Lower leg skin (tissue), 4 donors: ENCODE measurements at places on chromosomes 2 and 18. TPM values are rescaled to one million over a fixed set of nuclear protein-coding genes. Genes with fewer than 3 reads are reported as not detected.

GRCh38 chr2:43379494-43379893 is 153.1 kb upstream of the ZFP36L2 start:
- DNase-seq, result no peak

GRCh38 chr2:98915751-98916358 is 20.2 kb downstream of the CRACDL start:
- no peak for DNase-seq

DNA sequence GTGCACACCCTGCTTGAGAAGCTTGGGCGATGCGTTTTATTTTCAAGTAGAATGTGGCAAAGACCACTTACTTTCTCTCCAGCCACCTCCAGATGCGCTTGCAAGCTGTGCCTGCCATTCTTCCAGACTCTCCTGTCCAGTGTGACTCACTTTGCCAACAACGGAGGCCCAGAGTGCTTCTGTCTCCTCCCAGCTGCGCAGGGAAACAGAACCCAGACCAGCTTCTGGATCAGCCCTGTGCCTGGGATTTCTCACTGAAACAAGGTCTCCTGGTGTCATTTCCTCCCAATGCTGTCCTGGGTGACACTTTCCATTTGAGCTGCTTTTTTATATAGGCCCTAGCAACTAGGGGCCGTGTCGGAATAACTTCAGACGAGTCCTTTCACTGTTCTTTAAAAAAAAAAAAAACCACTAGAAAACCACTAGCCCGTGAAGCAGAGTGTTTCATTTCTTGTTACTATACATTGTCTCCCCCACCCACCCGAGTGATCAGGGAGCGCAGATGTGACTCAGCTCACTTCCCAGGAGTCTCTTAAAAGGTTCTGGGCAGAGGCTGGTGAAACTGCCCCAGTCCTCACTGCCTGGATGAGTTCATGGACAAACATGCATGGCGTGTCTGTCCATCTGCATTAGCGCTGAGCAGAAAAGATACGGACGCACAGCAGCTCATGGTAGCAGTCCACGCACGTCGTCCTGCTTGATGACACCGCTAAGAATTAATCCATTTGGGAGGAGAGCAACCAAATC is 25.3 kb upstream of the RPL31 start:
- no peak for DNase-seq

DNA sequence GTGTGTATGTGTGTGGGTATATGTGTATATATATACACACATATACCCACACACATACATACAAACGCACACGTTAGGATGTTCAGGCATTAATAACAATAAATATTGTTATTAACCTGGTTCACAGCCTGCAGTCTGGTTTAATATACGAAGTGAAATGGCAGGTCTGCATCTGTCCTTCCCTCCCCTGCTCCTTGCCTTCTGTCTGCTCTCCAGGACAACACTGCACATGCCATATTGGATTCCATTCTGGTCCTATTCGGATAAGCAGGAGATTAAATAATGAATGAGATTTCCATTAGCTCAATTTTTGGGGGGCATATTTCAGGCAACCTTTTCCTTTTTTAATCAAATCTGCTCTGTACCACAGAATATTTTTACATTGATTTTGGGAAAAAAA is 158.0 kb downstream of the CELF4 start:
- DNase-seq, result no peak

DNA sequence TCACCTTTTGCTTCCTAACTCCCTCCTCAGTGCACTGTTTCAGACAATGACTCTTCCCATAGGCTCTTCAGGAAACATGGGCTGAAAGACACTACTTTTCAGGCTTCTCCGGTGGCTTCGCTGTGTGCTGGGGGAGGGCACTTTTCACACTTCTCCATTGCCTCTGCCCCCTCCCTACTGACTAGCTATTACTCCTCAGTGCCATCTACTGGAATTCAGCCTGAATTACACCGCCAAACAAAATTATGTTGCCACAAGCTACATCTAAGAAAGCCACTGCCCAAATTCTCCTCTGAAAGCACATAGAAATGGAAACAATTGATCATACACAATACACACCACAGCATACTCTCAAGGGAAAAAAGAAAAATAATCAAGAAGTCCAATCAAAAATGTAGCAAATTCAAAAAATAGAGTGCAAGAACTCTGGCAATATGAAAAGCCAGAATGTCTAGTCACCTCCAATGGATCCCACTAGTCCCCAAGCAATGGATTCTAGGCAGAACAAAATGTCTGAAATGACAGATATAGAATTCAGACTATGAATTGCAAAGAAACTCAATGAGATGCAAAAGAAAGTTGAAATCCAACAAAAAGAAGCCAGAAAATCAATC is 1139.4 kb upstream of the GYPC start:
- DNase-seq, result no peak

Gene LINC00305
- not detected for total RNA-seq

GRCh38 chr18:23529604-23530003 is 26.3 kb downstream of the RMC1 start:
- no peak for DNase-seq

Gene DSEL
- total RNA-seq, result 2.9 TPM

DNA sequence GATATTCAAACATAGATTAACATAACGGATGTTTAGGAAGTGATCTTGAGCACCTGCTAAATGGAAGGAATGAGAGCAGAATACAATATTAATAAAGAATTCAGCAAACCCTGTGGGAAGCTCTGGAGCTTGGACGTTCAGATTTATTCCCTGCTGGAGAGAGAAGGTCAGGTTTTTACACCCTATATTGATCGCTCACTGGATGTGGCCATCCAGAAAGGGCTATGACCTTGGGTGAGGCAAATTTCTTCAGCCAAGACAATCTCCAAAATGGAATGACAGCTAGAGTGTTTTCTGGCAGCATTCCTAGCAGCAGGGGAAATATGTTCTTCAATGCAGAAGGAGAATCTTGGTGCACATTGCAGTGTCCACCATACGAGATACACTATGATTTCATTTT is 288.3 kb downstream of the IRS1 start:
- DNase-seq, result no peak

- DNase-seq, result no peak
Observed at GRCh38 chr2:165563468-165564225, 94.1 kb downstream of the CSRNP3 start.

GRCh38 chr2:240304746-240305161 is 130.7 kb upstream of the GPC1 start:
- DNase-seq, result no peak

GRCh38 chr2:200479692-200480265 is 30.1 kb downstream of the KCTD18 start:
- no peak for DNase-seq
